ENCODE measurements at places on chromosomes 6 and 20.

- DNase-seq: no peak
Measured at GRCh38 chr6:89483111-89483720, 50.3 kb downstream of the ANKRD6 start.

- no peak for DNase-seq
Measured at GRCh38 chr20:52309181-52309580, 117.6 kb upstream of the ZFP64 start.

DNA sequence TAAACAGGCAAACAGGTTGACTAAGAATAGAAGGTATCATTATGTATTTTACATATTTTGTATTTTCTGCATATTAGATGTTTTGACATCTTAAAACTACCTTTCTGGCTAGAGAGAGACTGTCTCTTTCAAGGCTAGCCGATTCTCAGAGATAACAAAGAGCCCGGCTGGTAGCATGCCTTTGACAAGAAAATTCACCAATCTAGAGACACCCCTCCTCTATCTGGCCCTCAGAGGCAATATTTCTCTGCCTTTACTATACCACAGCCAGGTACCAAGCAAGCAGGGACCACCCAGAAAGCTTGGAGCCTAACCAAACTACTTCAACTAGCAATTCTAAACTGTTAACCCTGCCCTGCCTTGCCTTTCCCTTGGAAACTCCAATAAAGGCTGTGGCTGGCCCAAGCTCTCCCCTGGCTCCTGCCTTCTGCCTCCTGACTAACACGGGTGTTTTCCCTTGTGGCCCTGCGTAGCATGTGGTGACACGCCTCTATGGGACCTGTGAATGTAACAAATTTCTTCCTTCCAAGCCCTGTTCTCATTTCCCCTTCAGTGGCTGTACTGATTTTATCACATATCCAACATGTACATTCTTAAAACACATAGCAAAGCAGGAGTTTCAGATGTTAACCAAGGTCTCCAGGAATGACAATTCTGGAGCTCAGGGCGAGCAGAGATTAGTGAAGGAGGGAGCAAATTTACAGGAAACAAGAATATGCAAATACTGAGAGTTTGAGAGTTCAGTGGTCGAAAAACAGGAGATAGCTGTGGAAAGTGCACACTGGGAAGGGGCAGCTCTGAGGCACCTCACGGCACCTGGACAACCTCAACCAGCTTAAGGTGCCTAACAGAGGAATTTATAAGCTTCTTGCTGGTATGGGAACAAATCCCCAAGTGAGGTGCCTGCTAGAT lies 120.8 kb downstream of the BACH2 start:
- DNase-seq: peak; percentile 29

GRCh38 chr6:152502421-152503188 lies 134.6 kb downstream of the SYNE1 start:
- DNase-seq: no peak

DNA sequence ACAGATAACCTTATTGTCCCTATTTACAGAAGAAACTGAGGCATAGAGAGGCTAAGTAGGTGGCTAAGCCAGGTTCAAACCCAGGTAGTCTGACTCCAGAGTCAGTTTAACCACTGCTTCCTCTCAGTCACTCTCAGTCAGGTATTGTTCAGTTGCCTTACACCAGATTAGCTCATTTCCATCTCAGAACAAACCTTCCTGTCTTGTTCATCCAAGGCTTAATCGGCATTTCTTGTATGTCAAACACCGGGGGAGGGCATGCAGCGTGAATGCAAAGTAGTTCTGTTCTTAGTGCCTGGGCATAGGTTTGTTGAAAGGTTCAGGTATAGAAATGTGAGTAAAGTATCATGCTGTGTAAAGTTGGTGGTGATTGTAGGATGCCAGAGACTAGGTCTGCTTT lies 51.7 kb downstream of the CTNNBL1 start:
- no peak for DNase-seq

DNA sequence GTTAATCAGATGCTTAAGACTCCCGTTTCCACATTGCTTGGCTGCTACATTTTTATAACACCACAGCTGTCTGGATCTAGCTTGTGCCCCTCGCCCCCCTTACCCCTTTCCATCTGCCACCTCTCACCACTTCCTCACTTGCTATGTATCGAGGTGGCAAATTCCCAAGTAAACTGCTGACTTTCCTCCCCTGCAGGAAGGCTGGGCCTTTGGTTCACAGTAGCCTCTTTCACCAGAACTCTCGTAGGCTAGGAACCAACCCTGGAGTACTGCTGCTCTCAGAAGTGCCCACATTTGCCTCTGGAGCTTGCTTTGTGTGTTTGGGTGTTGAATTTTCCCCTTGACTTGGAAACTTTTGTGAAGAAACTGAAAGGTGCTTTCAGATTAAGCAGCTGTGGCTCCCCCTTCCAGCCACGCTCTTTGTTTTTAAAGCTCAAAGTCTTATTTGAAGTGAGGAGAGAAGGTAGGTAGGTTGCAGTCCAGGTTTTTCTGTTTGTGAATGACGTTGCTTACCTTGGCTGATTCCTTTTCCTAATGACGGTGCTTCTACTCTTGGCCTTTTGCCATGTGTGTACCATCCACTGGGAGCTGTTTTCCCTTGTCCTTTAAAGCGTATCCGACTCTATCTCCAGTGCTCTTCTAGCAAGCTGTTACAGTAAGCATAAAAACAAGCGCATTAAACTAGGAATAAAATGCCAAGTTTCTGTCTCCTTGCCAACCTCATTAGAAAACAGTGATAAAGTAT lies 90.4 kb downstream of the CARMIL1 start:
- DNase-seq: no peak

- no peak for DNase-seq
Measured at GRCh38 chr6:161498359-161498758, 224.5 kb upstream of the AGPAT4 start.

DNA sequence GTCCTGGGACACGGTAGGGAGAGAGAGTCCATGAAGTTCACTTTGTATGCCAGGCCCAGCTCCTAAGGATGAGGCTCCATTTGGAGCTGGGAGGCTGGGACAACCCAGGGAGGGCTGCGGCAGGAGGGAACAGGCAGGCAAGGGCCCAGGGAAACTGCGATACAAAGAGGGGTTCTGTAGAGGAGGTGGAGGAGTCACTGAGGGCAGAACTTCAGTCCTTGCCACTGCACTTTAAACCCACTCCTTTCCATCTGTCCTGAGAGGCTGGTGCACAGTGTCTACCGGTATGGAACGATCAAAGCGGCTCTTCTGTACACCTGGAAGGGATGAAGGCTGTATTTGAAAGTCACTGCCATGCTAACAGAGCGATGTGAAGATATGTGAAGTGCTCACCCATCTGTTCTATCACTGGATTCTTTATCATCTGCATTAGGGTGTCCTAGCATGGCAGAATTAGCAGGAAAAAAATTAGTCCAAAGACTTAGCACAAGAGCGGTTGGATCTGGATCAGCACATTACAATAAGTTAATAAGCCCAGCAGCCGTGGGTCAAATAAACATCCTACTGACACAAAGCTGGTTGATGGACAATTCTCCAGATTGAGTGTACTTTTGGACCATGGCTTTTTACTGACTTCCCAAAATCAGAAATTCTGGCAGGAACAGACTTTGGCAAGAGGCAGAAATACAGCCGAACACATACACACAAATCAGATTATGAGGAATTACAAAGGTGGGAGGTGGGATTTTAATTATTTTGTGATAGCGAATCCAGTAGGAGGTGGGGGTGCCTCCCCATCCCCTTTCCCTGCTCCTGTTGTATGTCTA lies 20.9 kb upstream of the ZFAND3 start:
- DNase-seq: no peak

DNA sequence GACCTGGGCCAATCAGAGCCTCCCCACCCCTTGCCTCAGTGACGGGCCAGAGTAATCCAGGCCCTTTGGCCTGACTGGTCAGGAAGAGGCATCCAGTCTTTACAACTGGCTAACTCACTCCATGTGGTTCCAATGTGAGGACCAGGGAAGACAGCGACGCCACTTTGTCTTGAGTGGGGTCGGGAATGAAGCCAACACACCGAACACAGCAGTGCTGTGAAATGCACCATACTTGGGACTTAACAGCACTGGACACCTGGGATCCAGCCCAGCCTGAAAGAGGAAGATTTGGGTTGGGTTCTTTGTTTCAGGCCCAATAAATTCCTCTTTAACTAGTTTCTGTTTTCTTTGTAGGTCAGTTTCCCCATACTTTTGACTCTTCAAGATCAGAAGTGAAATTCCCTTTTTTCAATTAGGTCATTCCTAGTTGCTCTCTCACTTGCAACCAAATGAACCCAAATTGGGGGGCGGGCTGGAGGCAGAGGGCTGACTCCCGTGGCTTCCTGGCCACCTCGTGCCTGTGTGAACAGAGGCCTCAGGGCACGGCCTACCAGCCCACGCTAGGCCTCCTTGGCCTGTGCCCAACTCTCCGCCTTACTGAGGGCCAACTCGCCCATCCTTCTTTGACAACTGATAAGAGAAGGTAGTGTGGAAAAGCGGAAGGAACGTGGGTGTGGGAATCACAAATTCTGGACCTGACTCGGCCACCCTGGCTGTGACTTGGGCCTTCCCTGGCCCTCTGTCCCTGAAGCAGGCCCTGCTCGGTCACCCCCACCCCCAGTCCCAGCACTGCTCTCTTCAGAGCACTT lies 17.1 kb downstream of the SULF2 start:
- no peak for DNase-seq

GRCh38 chr20:11705512-11705911 lies 212.2 kb upstream of the BTBD3 start:
- DNase-seq: no peak

- DNase-seq: no peak
Measured at GRCh38 chr20:58361481-58362205, 27.4 kb upstream of the VAPB start.

DNA sequence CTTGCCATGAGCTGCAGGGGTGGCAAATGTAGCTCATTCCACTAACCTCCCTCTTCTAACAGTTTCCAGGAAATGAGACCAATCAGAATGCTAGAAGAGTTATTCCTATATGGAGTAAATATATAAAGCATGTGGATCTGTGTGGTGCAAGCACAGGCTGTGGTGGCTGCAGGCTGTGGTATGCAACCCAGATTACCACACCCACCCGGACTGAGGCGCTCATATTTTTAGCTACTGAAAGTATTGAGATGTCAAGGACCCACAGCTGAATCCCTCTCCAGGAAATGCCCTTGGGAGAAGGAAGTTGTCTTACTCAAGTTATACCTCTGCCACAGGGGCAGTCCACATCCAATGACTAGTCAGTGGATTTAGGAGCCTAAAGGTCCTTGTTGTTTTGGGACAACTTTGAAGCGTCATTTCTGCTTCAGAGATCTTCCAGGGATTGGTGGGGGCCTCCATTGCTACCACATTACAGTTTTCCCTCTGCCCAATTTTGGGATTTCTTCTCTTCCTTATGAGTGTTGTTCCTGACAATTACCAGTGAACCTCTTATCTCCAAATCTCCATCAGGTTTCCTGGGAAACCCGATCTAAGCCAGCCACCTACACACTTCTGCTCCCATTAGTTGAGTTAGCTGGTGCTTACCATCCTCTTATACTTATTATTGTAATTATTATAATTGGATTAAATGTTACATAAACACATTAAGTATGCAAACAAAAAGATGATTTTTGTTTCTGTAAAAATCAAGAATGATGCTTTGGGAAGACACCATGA lies 12.1 kb upstream of the REPS1 start:
- DNase-seq: no peak

DNA sequence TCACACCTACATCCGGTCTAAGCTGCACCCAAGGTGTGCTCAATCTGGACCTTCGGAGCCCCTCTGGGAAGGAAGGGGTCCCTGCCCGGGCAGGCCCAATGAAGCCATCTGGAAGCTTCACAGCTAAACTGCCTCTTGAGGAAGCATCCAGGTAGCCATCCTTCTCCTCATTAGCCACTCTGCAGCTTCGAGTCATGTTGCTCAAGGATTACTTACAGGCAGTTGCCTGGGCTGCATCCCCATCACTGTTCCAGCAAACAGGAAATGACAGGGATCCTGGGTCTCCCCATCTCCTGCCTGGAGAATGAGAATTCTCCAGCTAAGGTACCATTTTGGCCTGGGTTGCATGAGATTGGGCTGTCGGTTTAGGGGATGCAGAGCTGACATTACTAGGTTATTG lies 91.7 kb downstream of the ERMARD start:
- DNase-seq: no peak

All from stimulated activated CD8-positive, alpha-beta memory T cell treated with anti-CD3 and anti-CD28 coated beads, Interleukin-4, amount 100 ng/mL, for 4 hours (primary cell).